ENCODE measurements at places on chromosomes 13 and 19.

- peak; percentile 11 for DNase-seq
Observed at GRCh38 chr19:45419396-45419795, 4.3 kb downstream of the ERCC1 start.

DNA sequence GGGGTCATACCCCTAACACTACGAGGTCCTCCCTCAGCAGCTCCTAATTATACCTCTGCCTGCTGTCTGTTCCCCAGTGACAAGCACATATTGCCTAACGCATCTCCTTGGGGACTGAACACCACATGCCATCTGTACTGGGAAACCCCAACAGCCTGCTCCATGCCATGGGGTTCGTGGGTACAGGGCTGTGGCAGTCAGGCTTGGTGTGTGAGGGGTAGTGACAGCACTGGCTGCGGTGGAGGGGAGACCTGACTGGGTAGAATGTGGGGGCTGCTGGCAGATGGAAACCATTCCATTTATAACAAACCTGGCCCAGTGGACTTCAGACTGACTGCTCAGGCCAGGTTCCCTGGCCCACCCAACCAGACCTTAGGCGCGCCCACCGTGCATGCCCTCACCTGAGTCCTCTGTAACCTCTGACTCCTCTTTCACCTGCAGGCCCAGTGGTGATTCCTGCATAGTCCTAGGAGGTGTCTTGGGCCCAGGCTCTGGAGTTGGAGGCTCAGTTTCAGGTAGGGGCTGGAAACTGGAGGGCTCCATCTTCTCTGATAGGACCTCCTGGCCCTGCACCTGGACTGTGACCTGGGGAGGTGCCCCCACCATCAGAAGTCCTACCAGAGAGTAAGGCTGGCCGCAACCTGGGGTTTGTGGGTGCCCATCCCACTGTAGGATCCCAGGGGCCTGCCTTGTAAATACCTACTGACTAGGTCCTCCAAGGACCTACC lies 3.0 kb downstream of the MZF1 start:
- no peak for DNase-seq

GRCh38 chr13:93226623-93227279 lies at the start of gene GPC6:
TSS of gene GPC6 (plus strand) at chr13:93226807.
- peak; percentile 67 for DNase-seq

DNA sequence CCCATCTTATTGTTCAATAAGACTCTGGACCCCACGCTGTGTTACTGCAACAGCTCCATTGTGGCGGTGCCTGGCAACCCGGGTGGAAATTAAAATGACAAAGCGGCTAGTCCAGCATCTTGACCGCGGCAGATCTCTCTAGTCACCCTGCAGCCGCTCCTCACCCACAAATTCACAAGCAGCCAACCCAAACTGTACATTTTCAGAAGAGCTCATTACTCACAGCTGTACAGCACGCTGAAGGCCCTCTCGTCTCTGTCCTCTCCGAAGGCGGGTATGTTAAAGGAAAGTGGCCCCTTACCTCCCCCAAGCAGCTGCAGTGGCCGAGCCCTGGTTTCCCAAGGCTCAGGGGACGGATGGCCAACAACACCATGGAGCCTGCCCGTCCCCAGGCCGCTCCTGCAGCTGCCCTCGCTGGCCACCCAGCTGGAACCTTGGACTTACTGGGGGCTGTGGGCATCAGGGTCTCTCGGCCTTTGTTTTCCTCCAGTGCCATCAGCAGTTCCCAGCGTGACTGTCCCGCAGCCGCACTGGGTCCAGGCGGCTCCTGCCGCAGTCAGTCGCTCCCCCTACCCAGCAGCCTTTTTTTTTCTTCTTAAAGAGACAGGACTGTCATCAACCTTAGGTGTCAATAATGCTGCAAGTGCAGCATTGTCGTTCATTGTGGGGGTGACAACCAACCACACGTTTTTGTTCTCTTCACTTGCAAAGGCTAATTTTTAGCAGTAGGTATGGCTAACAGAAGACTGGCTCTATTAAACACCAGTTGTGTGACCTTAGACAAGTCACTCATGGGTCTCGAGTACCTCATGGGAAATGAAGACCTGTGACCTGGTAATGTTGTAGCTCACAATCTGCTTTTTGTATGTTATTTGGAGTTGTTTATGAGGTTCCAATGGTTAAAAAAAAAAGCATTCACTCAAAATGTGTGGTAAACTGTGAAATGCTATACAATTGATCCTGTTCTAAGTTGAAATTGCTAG lies at the start of gene SACS:
Gene SACS (minus strand): TSS at position 532 of the 983 bp plus-strand sequence. CDS start 22,463 bp downstream, outside the sequence.
- DNase-seq = peak; percentile 84

GRCh38 chr13:33904431-33904830 lies 86.5 kb downstream of the RFC3 start:
- no peak for DNase-seq

GRCh38 chr19:2770055-2771013 lies 12.7 kb downstream of the SGTA start:
- DNase-seq = peak; percentile 60

DNA sequence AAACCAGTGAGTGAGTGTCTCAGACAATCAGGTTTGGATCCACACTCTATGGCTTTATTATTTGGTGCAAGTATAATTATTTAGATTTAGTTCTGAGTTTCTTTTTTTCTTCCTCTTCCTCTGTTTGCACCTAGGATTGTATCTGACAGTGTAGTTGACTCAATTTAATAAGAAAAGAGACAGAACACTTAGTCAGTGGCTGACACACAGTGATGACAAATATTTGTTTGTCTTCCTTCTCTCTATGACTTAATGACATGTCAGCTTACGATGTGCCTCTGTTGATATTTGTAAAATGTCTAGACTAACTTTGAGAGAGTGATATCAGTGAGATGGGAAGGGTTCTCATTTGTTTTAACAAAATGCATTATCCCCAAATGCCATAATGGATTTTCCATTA lies 129.5 kb upstream of the SLC10A2 start:
- no peak for DNase-seq

GRCh38 chr13:100506600-100507422 lies 81.8 kb downstream of the GGACT start:
- DNase-seq = no peak
